ENCODE measurements at places on chromosomes 7 and 10. TPM values are rescaled to one million over a fixed set of nuclear protein-coding genes. Genes with fewer than 3 reads are reported as not detected.
A peak's percentile ranks its signal among the peaks of the same experiment; 100 is the strongest.

DNA sequence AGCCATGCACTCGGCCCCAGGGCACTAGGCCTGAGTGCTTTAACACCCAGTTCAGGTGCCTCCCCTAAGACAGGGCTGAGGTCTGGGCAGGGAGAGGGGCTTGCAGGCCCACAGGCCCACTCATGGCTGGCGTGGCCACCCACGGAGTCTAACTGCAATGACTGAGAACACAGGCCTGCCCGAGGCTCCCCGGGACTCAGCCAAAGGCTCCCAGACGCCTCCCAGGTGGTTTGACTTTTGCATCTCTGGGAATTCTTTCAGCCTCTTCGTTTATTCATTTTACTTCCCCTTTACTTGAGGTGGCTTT lies 37.3 kb downstream of the PTPRN2 start:
- no peaks in the 10 kb centered on the region for H3K27me3 ChIP-seq
- DNase-seq, result no peak
- no peaks in the 10 kb centered on the region for H3K36me3 ChIP-seq
- no peak overlapping the region for H3K27ac ChIP-seq
- H3K4me1 ChIP-seq, result no peaks in the 10 kb centered on the region

DNA sequence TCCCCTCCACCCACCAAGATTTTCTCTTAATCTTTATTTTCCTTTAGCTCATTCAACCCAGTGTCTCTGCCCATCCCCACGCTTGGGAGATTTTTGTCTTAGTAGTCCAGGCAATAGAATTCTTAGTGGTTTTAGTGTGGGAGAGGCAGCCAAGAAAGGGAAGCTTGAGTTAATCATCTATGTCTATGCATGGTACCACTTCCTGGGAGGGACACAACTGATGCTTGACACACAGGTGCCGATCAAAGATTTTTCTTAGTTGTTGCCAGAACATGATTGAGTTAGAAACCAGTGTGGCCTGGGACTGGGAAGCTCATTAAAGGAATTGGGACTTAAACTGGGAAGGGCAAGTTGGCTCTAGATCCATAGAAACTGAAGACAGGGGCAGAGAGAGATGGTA lies 3.1 kb downstream of the STRA8 start:
- DNase-seq, result no peak
- peaks cover 7% of the 10 kb centered on the region for H3K4me1 ChIP-seq
- no peaks in the 10 kb centered on the region for H3K36me3 ChIP-seq
- H3K27ac ChIP-seq, result no peak overlapping the region
- peaks cover 2% of the 10 kb centered on the region for H3K27me3 ChIP-seq
- no peak overlapping the region for H3K4me3 ChIP-seq

DNA sequence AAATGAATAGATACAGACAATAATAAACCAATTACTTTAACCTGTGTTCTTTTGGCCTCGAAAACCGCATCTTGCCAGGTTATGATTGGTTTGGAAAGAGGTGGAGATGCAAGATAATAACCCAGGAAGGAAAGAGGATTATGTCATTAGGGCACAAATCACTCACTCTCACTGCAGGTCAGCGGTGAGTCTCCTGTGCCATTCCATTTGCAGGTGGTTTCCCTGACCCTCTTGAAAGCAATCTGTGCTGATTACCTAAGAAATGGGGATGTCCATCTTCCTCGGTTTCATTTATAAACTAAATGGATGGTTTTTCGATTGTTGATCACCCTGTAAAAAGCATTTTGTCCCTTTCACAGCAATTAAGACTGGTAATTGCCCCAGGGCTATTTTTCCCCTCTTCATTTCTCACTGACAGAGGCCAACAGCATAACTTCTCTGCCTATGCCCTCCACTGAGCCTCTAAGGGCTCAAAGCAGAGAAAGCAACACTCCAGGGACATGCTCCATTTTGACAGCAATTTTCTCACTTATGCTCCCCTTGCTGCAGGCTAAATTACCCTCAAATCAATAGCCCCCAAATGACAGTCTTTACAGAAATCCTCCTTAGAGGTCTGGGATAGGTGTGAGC lies 257.5 kb downstream of the IPMK start:
- H3K36me3 ChIP-seq, result no peaks in the 10 kb centered on the region
- no peaks in the 10 kb centered on the region for H3K27me3 ChIP-seq
- no peak overlapping the region for H3K27ac ChIP-seq
- DNase-seq, result no peak
- H3K4me3 ChIP-seq, result no peak overlapping the region
- no peaks in the 10 kb centered on the region for H3K4me1 ChIP-seq

Gene ARHGAP21
- total RNA-seq, result 32.7 TPM

Gene CUZD1
- total RNA-seq, result 2.8 TPM

DNA sequence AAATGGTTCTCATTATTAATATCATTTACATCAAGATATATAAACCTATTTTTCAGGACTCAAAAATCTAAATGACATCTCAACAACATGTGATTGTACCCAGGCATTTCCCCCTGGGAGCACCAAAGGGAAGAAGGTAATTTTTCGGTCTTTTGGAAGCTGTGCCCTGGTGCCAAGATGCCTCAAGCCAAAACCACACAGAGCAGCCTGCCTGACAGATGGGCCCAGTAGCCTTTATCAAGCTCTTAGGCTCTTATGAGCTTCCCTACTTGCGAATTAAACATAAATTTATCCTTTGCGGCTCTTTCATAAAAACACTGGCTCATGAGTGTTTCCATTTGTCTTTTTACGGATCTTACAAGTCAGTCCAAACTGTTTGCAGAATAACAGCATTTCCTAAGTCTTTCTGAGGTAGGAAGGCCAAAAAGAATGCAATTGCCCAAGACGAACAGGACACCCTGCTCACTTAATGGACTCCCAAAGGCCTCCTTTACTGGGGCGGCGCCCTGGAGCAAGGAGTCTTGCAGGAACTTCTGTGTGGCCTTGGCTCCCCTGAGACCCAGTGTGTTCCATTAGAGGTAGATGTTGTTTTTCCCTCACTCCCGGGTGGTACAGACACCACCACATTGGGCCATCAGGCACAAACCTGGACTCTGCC lies 4.1 kb upstream of the RASSF4 start:
- DNase-seq, result peak; percentile 28
- no peak overlapping the region for H3K27ac ChIP-seq
- H3K4me3 ChIP-seq, result no peak overlapping the region
- H3K27me3 ChIP-seq, result no peaks in the 10 kb centered on the region

DNA sequence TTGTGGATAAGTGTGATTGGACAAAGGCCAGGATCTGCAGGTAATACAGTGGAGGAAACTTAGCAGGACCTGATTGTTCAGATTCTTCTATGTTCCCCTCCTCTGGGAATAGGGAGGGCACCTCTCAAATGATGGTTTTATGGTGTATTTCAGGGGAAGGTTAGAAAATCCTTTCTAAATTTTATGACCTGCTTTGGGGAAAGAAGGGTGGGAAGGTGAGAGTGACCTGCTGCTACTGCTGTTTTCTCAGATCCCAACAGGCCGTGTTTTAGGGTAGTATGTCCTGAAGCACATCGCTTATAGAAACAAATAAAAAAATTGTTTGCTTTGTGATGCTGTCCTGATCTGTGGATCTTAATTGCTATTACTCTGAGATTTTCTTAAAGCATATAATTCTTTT lies 404.1 kb upstream of the GALNT17 start:
- no peak for DNase-seq
- H3K36me3 ChIP-seq, result no peaks in the 10 kb centered on the region
- no peaks in the 10 kb centered on the region for H3K27me3 ChIP-seq
- H3K27ac ChIP-seq, result no peak overlapping the region

Gene OPN4
- total RNA-seq, result not detected

Gene GRM8
- not detected for total RNA-seq

Gene LRRD1
- total RNA-seq, result not detected

DNA sequence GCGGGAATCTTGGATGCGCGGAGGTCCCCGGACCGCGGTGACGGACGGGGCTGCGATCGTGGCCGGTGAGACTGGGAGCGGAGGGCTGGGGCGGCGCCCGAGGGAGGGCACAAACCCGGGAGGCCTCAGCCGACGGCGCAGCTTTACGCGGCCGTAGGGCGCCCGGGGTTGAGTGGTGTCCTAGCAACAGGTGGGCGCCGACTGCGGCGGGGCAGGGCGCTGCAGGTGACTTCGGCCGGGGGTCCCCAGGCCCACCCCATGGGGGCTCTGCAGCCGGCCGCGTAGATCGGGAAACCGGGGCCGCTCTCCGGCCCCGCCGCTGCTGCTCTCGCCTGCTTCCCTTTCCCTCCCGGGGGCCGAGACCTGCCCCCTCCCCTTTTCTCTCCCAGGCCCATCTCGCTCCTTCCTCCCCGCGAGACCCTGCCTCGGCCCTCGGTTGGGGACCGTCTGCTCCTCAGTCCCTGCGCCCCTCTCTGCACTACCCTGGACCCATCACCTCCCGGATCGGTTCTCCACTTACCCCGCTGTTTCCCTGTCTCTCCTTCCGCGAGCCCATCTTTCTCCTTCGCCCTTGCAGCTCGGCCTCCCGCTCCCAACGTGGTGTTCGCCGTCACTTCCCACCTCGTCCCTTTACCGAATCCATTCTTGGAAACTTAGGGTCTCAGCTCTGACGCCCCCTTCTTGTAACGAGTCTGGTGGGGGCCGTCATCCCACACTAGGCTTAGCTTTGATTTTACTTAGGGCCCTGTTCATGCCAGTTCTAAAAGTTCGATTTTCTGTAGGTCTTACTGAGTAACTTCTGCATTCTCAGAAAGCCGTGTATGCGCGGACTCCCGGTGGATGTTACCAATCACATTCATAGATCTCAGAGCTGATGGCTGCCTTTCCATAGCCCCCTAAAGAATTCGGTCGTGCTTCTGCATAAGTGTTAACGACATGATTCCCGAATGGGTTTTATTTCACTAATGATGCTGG lies 18.5 kb upstream of the ACBD5 start:
- peak overlapping the region; percentile 73 for H3K4me3 ChIP-seq
- peaks cover 60% of the 10 kb centered on the region for H3K27me3 ChIP-seq
- no peaks in the 10 kb centered on the region for H3K36me3 ChIP-seq
- peaks cover 24% of the 10 kb centered on the region for H3K4me1 ChIP-seq
- DNase-seq, result no peak

DNA sequence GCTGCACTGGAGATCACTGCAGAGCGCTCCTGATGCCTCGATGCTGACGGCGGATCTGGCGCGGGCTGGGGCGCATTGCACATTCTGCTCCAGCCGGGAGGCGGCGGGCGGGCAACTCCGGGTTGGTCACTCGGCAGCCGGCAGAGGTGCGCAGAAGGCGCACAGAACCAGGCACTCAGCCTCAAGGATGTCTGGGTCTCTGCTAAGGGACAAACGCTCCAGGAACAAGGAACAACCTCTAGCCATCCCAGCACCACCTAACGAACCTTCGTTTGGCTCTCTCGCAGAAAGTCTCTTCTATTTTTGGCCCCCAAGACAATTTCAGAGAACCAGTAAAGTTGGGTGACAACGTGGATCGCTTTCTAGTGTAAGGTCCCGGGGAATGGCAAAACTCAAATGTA lies 254.6 kb downstream of the OTUD1 start:
- DNase-seq, result no peak
- H3K36me3 ChIP-seq, result no peaks in the 10 kb centered on the region
- peaks cover 46% of the 10 kb centered on the region for H3K27me3 ChIP-seq
- no peaks in the 10 kb centered on the region for H3K4me1 ChIP-seq
- H3K27ac ChIP-seq, result no peak overlapping the region

Data from activated CD8-positive, alpha-beta memory T cell treated with anti-CD3 and anti-CD28 coated beads, Interleukin-2, amount 10 ng/mL, durations not matched to agents 7 days and 5 days (primary cell).